T-helper 2 cell treated with Interferon-gamma antibody and Interleukin-4, amounts not matched to agents 5 μg/mL and 100 μg/mL, for 36 hours (primary cell): ENCODE measurements at places on chromosomes 7 and 10.
A peak's percentile ranks its signal among the peaks of the same experiment; 100 is the strongest.

DNA sequence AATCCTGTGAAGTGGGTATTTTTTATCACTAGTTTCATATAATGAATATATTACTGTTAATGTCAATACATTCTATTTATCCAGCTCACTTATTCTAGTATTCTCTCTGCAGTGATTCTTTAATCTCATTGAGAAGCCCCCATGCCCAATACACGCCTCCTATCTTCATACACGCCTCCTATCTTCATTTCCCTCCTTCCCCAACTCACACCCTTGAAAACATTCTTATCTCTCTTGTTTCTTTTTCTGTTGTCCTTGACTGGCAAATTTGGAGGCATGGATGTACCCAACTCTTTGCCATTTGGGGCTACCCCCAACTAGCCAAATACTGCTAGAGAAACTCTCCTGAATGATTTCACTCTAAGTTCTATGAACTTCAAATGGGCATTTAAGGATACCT is 40.5 kb downstream of the ST8SIA6 start:
- H3K4me3 ChIP-seq: no peak overlapping the region
- peaks cover 2% of the 10 kb centered on the region for H3K36me3 ChIP-seq
- H3K4me1 ChIP-seq: peaks cover 15% of the 10 kb centered on the region
- H3K27ac ChIP-seq: no peak overlapping the region

GRCh38 chr10:110643653-110644597 is at the start of gene RBM20:
Gene RBM20 (plus strand): TSS chr10:110644336. CDS start chr10:110644455, 119 bp downstream.
- no peak within 1 kb of the TSS for H3K27ac ChIP-seq
- peak; percentile 7 for DNase-seq
- peaks cover 3% of the 10 kb centered on the region for H3K36me3 ChIP-seq
- H3K4me3 ChIP-seq: peak within 1 kb of the TSS; percentile 71

GRCh38 chr10:68899186-68899745 is 1.8 kb upstream of the DDX50 start:
- peaks cover 31% of the 10 kb centered on the region for H3K4me1 ChIP-seq
- H3K36me3 ChIP-seq: peaks cover 14% of the 10 kb centered on the region
- H3K4me3 ChIP-seq: peak overlapping the region; percentile 1
- peak overlapping the region; percentile 3 for H3K27ac ChIP-seq
- no peaks in the 10 kb centered on the region for H3K27me3 ChIP-seq

GRCh38 chr10:60271319-60272040 is 118.2 kb downstream of the ANK3 start:
- H3K27me3 ChIP-seq: no peaks in the 10 kb centered on the region
- no peak overlapping the region for H3K27ac ChIP-seq
- no peak overlapping the region for H3K4me3 ChIP-seq

DNA sequence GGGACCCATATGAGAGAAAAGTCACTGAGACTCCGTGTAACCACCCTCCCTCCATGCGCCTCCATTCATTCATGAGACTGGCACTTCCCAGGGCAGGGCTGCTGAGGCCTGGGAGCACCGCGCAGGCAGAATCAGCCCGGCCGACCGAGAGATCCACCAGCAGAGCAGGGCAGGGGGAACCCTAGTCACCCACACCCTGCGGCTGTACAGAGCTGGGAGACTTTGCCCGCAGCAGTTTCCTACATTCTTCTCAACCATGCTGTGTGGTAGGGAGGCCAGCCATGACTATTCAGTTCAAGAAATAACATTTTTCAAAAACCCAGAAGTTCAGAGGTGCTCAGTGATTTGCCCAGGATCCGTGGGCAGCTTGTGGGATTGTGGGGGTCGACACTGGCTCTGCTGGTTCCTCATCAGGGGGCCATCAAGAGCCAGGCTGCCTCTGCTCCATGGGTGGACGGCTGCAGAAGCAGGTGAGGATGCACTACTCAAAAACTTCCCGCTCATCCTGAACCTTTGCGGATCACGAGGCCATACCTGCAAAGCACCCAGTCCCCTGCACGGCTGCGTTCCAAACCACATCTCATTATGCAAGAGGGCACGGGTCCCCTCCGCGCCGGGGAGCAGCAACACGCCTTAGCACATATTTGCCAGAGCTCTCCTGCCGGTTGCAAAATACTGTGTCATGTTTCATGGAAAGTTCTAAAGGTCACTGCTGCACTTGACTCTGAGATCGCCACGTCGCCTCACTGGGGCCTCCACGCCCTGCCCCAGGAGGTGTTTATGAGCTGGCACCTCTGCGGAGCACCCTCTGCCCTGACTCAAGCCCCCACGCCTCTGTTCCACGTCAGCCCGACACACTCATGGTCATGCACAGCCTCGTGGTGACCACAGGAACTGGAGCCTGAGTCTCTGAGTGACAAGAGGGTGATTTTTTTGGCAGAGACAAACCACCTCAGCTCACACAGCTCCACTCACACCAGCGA is 132.0 kb downstream of the PRKAG2 start:
- H3K4me1 ChIP-seq: peaks cover 3% of the 10 kb centered on the region
- H3K36me3 ChIP-seq: no peaks in the 10 kb centered on the region
- H3K4me3 ChIP-seq: no peak overlapping the region
- no peaks in the 10 kb centered on the region for H3K27me3 ChIP-seq
- DNase-seq: peak; percentile 63

DNA sequence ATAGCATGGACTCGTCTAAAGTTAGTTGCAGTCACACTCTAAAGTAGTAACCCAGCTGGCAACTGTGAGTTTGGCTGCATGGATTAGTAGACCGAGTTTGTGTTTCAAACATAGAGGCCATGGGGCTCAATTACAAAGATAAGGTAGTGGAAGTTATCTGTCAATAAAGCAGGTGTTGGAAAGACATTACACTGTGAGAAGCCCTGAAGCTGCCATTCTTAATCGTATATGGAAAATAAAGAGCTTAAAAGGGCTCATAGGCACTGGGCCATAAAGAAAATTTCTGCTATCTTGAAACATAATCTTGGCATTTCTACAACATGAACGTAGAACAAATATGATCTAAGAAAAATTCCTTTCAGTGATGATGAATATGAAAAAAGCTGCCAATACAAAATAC is 837.7 kb downstream of the REEP3 start:
- no peaks in the 10 kb centered on the region for H3K4me1 ChIP-seq
- DNase-seq: no peak
- no peaks in the 10 kb centered on the region for H3K36me3 ChIP-seq
- no peaks in the 10 kb centered on the region for H3K27me3 ChIP-seq

GRCh38 chr10:113454341-113455061 is 98.4 kb upstream of the HABP2 start:
- DNase-seq: peak; percentile 6
- H3K36me3 ChIP-seq: no peaks in the 10 kb centered on the region
- H3K4me1 ChIP-seq: no peaks in the 10 kb centered on the region
- no peak overlapping the region for H3K27ac ChIP-seq

GRCh38 chr7:91940171-91940570 is 491 bp upstream of the AKAP9 start:
- DNase-seq: peak; percentile 13
- peaks cover 1% of the 10 kb centered on the region for H3K36me3 ChIP-seq
- peak overlapping the region; percentile 95 for H3K27ac ChIP-seq
- peak overlapping the region; percentile 86 for H3K4me3 ChIP-seq

DNA sequence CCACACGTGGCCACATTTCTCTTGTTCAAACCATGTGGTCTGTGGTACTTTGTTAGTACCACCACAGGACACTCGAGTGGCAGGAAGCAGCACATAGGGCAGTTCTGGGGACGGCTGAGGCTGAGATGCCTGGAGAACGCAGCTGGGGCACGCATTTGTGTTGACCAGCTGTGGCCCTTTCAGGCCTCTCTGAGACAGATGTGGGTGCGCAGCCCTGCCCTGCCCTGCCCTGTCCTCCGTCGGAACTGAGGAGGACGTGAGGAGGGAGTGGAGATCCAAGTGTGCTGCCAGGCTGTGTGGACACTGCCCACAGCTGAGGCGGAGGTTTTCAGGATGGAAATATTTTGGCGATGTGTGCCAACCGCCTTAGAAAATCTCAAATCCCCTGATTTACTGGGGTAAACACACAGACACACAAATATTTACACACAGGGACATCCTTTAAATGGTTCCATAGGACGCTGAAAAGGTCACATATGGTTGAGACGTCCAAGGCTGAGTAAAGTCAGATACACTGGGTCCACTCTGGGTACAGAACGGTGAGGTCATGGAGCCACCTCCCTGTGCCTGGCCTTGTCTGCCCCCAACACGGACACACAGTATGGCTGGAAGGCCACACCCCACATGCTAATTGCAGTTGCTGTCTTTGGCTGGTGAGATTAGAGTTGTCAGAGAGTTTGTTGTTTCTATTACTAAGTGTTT is 14.8 kb downstream of the BHLHA15 start:
- DNase-seq: no peak
- no peak overlapping the region for H3K4me3 ChIP-seq
- peaks cover 16% of the 10 kb centered on the region for H3K36me3 ChIP-seq

- H3K4me1 ChIP-seq: no peaks in the 10 kb centered on the region
- peaks cover 11% of the 10 kb centered on the region for H3K36me3 ChIP-seq
- no peak overlapping the region for H3K27ac ChIP-seq
- no peaks in the 10 kb centered on the region for H3K27me3 ChIP-seq
- no peak overlapping the region for H3K4me3 ChIP-seq
Measured at GRCh38 chr7:2202361-2202761, 30.4 kb downstream of the MAD1L1 start.

- H3K4me1 ChIP-seq: peaks cover 17% of the 10 kb centered on the region
- no peak overlapping the region for H3K4me3 ChIP-seq
- no peak for DNase-seq
- H3K27me3 ChIP-seq: peaks cover 5% of the 10 kb centered on the region
- H3K27ac ChIP-seq: no peak overlapping the region
Measured at GRCh38 chr7:105885387-105886111, 9.2 kb upstream of the ATXN7L1 start.

- DNase-seq: no peak
- no peaks in the 10 kb centered on the region for H3K27me3 ChIP-seq
Measured at GRCh38 chr7:114821030-114821900, 100.6 kb upstream of the MDFIC start.

GRCh38 chr7:21608465-21608864 is 65.6 kb downstream of the DNAH11 start:
- H3K4me1 ChIP-seq: peaks cover 8% of the 10 kb centered on the region
- no peak for DNase-seq
- H3K27me3 ChIP-seq: peaks cover 2% of the 10 kb centered on the region
- H3K36me3 ChIP-seq: no peaks in the 10 kb centered on the region

DNA sequence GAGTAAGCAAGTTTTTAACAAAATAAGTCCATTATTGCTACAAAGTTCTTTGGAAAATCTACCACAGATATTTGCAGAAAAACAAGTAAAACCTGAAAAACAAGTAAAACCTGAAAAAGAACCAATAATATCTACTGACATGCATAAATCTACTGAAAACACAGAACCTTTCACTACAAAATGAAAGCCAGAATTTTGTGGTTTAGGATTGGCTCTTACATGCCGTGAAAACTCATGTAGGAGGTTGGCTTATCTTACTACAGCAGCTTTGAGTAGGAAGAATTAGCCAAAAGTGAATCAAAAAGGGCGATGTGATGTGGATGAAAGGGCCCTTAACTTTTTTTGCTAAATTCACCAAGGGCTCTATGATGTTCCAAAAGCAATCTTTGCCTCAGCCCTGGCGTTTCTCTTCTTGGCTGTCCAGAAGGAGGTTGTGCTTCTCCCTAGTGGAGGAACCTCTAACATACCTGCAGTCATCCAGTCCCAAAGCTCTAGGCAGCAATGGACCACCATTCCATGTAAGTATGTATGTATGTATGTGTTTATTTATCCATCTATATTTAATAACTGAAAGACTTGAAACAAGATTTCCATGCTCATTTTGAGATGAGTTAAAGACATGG is 93.5 kb upstream of the ZNF804B start:
- H3K27me3 ChIP-seq: no peaks in the 10 kb centered on the region
- H3K27ac ChIP-seq: no peak overlapping the region

DNA sequence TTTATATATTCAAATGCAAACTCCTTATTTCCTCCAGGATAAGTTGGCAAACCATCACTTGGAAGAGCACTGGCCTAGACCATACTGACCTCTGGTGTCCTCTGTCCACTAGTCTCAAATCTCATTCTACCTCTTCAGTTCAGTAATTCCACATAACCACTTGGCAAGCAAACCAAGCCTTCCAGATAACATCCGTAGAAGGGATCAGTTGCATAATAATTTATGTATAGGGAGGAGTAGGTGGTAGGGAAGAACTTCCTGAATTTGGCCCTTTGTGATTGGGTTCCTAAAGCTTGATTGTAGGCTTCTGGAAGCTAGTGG is 55.0 kb downstream of the WAC start:
- H3K36me3 ChIP-seq: peaks cover 65% of the 10 kb centered on the region
- H3K4me3 ChIP-seq: no peak overlapping the region
- no peaks in the 10 kb centered on the region for H3K27me3 ChIP-seq

DNA sequence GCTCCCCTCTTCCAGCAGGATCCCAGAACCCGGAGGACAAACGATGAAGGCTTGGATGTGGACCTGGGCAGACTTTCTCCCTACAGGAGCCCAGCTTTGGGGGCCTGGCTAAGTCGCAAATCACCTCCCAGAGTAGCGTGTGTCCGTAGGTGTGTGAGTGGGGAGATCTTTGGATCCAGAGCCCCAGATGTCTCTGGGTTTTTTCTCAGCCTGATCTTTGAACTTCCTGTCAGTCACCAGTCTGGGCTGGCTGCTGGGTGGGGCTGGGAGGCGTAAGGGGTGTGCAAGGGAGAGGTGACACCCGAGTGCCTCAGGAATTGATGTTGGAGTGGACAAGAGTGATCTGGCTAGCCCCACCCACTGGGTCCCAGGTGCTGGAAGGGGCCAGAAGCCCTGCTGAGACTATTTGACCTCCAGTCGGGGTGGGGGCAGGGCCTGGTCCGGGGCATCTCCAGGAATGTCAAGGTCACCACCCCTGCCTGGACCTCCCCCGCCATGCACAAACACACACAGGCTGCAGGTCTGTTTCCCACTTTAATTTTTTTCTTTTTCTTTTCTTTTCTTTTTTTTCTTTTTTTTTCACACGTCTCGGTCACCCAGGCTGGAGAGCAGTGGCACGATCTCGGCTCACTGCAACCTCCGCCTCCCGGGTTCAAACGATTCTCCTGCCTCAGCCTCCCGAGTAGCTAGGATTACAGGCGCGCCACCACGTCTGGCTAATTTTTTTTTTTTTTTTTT is at the start of gene MOGAT3:
MOGAT3 (minus strand) TSS at position 175 of the 738 bp plus-strand sequence. CDS start 182 bp downstream, outside the sequence.
- H3K36me3 ChIP-seq: peaks cover 1% of the 10 kb centered on the region
- H3K27ac ChIP-seq: no peak within 1 kb of the TSS
- H3K27me3 ChIP-seq: peaks cover 35% of the 10 kb centered on the region
- H3K4me3 ChIP-seq: no peak within 1 kb of the TSS
- no peak for DNase-seq
- H3K4me1 ChIP-seq: peaks cover 6% of the 10 kb centered on the region
